ENCODE measurements at places on chromosomes 5 and 9.

DNA sequence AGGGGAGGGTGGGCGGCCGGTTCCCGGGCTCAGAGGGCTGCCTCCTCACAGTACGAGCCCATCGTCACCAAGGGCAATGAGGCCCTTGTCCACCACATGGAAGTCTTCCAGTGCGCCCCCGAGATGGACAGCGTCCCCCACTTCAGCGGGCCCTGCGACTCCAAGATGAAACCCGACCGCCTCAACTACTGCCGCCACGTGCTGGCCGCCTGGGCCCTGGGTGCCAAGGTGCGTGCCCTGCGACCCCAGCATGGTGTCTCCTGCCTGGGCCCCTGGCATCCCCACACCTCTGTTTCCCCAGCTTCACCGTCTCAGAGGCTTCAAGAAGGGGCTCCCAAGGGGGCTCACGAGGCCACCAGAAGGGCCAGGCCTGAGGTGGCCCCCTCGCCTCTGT is 7.2 kb downstream of the DBH start:
- DNase-seq: no peak

- no peak for DNase-seq
These were observed 108.1 kb upstream of the SPRY4 start for GRCh38 chr5:142432961-142433360.

- no peak for DNase-seq
These were observed 26.0 kb upstream of the MAST4 start for GRCh38 chr5:66570201-66570600.

DNA sequence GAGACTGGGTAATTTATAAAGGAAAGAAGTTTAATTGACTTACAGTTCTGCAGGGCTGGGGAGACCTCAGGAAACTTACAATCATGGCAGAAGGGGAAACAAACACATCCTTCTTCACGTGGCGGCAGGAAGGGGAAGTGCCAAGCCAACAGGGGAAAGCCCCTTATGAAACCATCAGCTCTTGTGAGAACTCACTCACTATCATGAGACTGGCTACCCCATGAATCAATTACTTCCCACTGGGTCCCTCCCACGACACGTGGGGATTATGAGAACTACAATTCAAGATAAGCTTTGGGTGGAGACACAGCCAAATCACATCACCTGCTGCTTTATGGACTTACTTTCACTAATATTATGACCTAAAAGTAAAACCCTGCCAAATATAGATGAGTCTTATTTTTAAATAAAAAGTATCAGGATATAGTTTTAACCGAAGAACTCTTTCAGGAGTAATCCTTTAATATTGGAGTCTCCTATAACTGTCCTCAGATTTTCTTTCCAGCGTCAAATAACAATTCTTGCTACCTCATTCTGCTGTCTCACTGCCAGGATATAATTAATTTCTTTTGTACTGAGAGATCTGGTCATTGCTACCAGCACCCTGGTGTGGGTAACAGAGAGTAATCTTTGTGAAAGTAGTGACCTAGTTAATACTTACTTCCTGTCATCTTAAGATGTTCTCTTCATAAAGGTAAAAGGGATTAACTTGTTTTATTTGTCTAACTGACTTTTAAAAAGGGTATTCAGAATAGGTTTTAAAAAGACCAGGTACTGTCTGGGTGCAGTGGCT is 68.6 kb downstream of the NLN start:
- peak; percentile 40 for DNase-seq

DNA sequence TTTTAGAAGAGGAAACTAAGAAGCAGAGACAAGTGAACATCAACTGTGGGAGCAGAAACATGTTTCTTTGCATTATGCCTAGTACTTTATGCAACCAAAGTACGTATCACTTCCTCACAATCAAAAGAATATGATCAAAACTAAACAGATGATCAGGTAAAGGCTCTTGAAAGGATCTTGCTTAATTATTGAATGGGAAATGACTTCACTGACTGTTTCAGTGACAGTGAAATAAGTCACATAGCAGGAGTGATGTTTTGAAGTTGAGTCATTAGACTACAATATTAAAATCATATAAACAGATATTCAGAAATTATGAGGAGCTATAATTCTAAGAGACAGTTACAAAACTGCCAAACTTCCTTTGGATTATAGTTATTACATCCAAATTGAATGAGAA is 527.3 kb downstream of the MTRR start:
- DNase-seq: no peak

- DNase-seq: no peak
These were observed 64.3 kb downstream of the RXRA start for GRCh38 chr9:134390537-134390936.

DNA sequence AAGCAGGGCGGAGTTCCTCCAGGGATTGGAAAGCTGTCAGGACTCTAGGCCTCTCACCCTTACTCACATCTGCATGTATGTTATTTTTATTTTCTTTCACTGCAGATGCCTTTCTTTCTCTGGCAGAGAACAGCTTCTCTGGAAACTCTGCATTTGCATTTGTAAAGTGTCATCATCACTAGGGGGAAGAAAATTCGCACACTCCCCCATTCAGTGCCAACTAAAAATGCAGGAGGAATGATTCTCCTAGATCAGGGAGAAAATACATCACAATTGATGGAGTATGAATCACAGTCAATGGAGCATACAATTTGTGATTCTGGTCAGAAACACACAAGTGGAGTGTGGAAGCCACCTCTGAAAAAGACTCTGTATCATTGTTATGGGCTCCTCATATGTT is 351.4 kb upstream of the FTMT start:
- no peak for DNase-seq

DNA sequence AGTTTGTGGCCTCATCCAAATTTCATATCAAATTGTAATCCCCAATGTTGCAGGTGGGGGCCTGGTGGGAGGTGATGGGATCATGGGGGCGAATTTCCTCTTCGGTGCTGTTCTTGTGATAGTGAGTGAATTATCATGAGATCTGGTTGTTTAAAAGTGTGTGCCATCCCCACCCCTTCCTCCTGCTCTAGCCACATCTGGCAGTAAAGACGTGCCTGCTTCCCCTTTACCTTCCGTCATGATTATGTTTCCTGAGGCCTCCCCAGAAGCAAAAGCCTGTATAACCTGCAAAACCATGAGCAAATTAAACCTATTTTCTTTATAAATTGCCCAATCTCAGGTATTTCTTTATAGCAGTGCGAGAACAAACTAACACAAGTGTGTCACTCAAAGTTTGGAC is 71.0 kb upstream of the MOCS2 start:
- no peak for DNase-seq

GRCh38 chr5:156974328-156974727 is 11.3 kb upstream of the TIMD4 start:
- no peak for DNase-seq

DNA sequence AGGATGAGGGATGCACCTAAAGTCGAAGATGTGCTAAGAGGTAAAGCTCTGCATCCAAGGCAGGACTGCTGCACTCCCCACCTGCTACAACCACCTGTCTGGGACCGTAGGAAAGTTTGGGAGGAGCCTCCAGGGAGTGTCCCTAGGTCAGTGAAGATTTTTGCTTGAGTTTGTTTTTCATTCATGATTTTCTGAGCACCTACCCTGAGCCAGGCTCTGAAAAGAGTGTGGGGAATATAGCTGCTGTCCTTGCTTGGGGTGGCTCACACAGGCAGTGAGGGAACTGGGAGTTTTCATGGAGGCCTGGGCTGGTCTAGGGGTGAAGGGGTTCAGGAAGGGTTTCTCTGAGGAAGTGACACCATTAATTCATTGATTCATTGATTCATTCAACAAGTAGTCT is 48.9 kb downstream of the SAR1B start:
- DNase-seq: no peak

GRCh38 chr5:125199968-125200865 is 453.8 kb upstream of the ZNF608 start:
- no peak for DNase-seq

DNA sequence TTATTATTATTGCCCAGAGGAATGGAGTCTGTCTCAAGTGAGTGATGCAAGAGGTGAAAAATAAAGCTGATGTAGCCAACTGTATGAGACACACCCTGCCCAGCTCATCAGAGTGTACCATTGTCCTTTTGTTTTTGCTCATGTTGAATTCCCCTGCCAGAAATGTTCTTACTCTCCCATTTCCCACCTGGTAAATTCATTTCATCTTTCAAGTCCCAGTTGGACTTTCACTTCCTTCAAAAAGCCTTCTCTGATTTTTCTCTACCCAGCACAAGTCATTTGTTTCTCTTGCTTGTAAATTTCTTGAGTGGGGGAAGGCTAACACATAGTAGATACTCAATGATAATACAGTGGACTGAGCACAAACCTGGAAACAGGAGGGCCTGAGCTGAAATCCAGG is 394.5 kb upstream of the ZNF462 start:
- no peak for DNase-seq

DNA sequence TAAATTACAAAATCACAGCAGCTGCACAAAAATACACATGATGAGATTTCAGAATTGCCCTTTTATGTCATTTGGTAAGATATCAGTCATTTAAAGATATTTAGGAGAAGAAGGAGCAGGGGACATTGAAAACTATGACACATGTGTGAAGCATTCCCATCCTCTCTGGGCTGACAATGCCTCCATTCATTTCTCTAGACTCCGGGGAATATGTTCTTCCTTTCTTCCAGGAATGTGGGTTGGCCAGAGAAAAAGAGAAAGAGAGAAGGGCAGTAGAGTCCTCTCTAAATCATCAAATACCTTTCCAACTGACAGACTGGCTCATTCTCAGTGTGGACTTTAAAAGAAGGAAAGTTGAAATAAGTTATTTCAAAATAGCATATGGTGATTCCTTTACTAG is 205.6 kb upstream of the ADAMTSL1 start:
- no peak for DNase-seq

GRCh38 chr5:142079306-142079721 is 29.3 kb upstream of the NDFIP1 start:
- DNase-seq: no peak

GRCh38 chr5:161846746-161847145 is 1.2 kb upstream of the GABRA1 start:
- DNase-seq: no peak

GRCh38 chr5:121175986-121176385 is 675.7 kb upstream of the FTMT start:
- DNase-seq: no peak

DNA sequence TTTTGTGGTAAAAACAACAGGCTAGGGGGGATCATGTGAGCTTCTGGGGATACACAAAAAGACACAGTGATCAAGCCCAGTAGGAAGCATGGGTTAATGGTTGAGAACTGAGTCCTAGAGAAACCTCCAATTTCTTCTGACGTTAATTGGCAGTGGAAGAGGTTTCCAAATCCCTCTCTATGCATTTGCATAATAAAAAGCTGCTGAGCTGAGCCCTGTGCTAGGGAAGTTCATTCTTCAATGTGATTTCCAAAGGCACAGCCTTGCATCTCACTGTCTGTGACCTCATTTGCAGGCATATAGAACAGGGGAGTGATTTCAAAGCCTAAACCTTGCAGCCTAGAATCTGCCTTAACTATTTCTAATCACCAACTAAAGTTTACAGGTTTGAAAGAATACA is 812 bp downstream of the DNAH5 start:
- no peak for DNase-seq

DNA sequence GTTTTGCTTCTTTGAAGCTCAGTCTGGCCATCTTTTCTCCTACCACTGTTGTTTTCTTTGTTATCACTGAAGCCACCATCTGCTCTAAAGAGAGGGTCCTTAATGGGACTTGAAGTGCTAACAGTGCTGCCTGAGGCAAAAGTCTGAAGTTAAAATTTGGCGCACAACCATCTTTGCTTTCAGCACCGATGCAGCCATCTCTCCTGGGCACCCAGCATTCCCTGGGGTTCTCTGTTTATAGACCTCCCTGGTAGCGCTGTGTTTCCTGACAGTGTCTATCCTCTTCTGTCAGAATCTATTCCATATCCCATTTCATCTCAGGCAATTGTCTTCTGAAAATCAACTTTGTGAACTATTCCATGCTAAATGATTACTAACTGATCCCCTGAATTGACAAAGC is 491.5 kb upstream of the MPDZ start:
- no peak for DNase-seq

DNA sequence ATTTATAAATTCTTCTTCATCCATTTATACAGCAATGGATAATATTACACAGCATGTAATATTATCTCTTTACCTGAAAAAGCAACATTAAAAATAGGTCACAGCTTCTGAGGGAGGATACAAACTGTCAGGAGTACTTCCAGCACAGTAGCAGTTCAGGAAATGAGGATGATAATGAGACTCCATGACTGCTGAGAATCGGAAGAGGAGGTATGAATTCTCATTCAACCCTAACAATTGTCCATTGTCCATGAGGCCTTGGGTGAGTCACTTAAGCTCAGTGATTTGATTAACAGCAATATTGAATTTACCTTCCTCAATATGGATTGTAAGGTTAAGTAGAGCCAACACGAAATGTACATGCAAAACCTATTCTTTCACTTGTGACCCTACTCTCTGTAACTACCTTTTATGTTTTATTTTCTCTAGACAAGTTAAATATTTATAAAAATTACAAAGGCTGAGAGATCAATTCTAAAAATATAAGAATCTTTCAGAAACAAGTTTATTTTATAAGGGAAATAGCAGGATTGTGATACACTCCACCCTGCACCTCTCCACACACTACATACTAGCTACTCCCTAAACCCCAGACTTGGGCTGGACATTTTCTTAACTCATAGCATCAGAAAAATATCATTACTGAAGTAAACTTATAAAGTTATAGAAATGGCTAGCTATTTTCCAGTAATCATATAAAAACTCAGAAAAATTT is 159.1 kb upstream of the ACOT12 start:
- DNase-seq: no peak

DNA sequence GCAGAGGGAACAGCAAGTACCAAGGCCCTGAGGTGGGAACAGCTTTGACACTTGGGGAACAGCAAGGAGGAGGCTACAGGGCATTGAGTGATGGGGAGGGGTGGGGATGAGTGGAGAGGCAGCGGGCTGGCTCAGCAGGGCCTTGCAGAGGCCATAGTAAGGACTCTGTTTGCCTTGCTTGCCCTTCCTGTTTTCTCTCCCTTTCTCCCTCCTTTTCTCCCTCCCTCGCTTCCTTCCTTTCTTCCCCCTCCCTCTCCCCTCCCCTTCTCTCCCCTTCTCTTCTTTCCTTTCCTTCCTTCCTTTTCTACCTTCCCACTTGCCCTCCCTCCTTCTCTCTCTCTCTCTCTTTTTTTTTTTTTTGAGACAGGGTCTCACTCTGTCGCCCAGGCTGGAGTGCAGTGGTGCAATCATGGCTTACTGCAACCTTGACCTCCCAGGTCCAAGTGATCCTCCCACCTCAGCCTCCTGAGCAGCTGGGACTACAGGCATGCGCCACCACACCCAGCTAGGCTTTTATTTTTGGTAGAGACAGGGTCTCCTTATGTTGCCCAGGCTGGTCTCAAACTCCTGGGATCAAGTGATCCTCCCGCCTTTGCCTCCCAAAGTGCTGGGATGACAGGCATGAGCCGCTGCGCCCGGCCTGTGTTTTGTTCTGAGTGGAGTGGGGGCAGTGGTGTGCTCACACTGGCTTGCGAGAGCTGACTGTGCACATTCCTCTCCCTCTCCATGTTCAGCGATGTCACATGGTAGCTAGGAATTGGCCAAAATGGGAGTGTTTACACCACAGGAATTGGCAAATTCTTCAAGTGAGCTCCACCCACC is 17.1 kb downstream of the IER5L start:
- DNase-seq: no peak

Measured in GDM1 (cell line).